K562 (cell line): ENCODE measurements at places on chromosomes 1 and 21. TPM values are rescaled to one million over a fixed set of nuclear protein-coding genes. Genes with fewer than 3 reads are reported as not detected.

DNA sequence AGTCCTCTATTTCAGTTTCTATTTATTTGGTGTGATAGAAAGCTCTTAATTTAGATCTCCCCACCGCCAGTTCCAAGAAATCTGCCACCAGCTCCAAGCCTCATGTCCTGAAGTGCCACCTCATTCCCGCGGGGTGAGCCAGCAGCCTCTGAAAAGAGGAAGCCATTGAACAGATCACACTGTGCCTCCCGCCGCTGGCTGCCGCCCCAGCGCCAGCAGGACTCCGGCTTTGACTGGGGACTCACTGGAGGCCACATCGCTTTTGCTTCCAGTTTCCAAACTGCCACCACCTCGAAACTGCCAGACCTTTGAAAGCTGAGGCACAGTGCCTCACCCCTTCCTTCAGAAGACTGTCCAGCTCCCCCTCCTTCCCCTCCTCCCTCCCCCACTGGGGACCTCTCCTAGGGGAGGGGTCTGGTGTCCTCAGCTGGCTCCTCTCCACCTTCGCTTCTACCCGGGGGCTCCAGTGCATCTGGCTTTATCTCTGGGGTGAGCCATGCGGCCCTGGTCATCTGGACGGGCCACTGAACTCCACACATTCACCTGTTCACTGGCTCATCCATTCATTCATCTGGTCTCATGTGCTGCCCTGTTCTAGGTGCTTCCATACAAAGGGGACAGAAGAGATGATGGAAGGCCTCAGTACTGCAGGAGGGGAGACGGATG, 58.9 kb downstream of the VPS26C start:
- DNase-seq: peak; percentile 68

Gene PROK1
- not detected in 2 replicates for total RNA-seq

Gene ATF3
- 21.8 and 27.6 TPM in 2 replicates for total RNA-seq

Gene S100A7A
- total RNA-seq: not detected in 2 replicates

DNA sequence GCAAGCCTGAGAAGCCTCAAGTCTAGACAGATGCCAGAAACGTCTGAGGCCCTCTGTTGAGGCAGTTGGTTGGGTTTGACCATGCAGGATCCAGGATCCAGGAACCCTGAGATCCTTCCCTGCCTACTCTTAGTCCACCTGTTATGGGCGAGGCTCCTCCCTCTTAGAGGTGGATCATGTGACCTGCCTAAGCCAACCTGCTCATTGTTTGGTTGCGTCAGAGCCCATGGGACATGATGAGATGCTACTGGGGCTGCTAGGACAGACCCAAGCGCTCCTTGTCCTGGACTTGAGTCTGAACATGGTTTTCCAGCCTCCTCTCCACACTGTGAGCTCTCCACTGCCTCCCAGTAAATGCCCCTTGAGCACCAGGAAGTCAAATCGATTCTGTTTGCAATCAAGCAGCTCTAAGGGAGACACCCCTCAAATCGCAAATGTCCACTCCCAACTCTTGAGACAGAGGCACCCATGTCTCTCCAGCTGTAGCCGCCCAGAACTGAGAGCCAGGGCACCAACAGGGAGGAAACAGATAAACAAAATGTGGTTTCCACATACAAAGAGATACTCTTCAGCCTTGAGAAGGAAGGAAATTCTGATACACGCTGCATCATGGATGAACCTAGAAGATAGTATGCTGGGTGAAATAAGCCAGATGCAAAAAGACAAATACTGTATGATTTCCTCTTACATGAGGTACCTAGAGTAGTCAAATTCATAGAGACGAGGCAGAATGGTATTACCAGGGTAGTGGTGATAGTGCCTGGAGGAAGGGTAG, 31.7 kb upstream of the WNT4 start:
- DNase-seq: peak; percentile 70

Gene OR6Y1
- not detected in 2 replicates for total RNA-seq

DNA sequence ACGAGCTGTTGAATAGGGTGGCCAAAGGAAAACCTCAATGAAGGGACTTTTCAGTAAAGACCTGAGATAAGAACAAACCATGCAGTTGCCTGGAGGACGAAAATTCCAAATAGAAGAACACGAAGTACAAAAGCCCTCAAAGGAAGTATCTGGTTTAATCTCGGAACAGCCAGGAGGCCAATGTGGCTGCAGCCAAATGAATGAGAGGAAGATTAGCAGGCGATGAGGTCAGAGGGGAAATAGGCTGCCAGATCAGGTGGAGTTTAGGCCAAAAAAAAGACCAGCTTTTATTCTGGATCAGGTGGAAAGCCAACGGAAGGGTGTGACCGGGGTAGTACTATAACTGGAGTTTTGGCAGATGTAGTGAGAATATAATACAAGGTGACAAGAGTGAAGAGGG, 43.7 kb downstream of the SRSF11 start:
- DNase-seq: no peak

DNA sequence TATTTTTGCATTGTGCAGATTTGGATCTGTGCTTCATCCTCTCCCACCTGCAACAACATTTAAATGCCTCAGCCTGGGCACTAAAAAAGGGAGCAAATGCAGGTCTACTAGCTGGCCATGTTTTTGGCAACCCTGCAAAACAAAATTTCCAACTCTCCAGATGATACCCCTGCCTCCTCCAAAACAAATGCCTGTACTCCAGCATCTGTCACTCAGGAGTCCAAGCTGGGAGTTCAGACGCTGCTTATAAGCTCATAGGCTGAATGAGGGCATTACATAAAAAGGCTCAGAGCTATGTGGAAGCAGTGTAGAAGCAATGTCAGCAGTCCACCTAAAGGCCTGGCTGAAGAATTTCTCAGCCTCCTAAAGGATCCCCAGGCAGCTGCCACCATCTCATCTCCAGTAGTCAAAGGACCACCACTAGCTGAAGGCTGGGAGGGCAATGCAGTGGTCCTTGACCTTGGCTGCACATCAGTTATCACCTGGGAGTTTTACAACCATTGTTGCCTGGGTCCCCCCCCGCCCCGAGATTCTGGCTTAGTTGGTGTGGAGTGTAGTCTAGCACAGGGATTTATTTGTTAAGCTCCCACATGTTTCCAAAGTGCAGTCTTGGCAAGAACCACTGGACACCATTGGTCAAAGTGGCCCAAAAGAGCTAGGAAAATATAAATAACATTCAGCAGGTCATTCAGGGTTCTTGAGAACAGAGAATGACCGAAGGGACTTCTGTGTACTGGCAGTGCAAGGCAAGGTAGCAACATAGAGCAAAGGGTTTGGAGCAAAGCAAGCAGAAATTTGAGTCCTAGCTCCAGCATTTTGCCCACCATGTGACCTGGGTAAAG, 57.2 kb downstream of the ITPKB start:
- no peak for DNase-seq

DNA sequence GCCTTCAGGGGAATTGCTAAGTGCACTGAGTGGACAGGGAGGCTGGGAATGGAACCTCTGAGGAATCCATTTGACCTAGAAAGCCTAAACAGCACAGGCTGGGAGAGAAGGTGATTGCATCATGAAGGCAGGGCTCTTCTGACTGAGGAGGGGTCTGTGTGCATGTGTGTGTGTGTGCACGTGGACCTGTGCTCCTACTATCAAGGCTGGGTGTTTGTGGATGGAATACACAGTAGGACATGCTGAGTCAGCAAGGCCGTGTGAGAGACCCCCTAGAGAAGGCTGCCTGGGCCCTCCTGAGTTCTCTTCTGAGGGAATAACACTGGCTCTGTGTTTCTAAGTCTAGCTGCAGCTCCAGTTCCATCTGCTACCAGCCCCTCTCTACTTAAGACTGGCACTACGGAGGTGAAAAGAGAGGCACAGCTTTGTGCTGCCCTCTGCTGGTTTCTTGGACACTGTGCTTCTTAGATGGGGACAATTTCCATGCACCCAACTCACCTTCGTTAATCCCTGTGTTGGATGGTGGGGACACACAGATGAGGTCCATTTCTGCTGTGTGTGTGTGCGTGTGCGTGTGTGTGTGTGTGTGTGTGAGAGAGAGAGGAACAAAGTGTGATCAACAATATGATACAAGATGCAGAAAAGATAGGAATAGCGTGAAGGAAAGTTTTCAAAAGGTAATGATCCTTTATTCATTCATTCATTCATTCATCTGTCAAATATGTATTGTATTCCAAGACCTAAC, 6.2 kb upstream of the EFCAB14 start:
- DNase-seq: peak; percentile 63

GRCh38 chr1:52727114-52727586, 897 bp downstream of the ZYG11B start:
- peak; percentile 54 for DNase-seq
